ENCODE measurements at places on chromosomes 4 and X.

GRCh38 chr4:86118711-86119110 is 241.1 kb downstream of the MAPK10 start:
- DNase-seq, result no peak

DNA sequence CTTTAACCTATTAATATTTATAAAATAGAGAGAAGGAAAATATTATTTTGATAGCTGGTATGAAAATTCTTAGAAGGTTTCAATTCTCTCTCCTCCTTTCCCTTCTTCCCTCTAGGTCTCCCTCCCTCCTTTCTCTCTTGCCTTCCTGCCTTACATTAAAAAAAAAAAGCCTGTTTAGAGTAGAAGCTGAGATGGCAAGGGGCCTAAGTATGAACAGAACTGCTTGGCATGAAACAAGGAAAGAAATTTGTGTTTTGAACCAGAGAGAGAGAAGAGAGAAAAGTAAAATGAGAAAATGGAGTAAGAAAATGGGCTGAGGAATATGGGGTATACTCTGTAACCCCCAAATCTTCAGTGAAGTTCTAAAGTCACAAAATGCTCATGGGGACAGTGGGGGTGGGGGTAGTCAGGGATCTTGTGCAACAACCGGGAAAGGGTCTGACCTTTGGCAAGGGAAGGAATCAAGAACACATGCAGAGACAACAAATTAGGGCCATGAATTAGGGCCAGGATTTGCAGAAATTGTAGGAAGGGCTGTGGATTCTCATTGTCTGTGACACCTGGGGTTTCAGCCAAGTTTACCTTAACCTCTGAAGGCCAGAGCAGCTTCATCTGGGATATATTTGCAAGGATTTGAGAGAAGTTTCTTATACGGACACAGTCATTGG is 30.6 kb downstream of the SUPT20HL2 start:
- no peak for DNase-seq

DNA sequence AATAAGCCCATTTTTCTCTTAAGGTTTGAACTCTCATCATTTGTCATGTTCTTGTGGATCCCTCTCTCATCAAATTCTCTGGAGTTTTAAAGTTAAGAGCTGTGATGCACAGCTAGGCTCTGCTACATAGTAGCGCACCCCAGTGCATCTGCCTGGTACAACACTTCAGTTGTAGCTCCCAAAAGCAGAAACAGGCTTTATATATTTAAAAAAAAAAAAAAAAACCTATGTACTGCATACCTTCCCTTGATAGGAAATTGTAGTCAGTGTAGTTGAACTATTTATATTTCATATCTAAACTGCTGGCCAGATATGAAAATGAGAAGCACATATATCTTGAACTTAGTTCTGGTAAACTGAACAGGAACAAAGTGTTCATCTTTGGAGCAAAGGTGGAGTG is 131.4 kb downstream of the KLHL13 start:
- no peak for DNase-seq

GRCh38 chr4:38509551-38509950 is 154.4 kb upstream of the KLF3 start:
- no peak for DNase-seq

DNA sequence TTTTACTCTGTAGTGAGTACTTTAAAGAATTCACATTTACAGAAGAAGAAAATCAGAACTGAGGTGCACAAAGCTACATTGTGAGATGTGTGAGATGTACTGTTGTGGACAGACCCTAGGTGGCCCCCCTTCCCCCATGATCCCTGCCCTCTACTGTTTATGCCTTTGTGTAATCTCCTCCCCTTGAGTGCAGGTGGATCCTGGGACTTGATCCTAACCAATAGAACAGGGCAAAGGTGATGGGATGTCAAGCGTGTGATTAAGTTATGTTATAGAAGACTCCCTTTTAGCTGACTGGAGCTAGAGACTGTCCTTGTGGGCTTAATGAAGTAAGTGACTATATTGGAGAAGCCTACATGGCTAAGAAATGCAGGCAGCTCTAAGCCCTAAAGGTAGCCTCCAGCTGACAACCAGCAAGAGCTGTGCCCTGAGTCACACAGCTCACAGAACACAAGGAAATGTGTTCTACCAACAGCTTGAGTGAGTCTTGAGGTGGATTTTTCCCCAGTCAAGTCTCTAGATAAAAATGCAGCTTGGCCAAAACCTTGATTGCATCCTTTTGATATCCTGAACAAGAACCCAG is 225.2 kb upstream of the LEF1 start:
- no peak for DNase-seq

GRCh38 chr4:56937262-56937661 is 29.6 kb downstream of the REST start:
- DNase-seq, result no peak

DNA sequence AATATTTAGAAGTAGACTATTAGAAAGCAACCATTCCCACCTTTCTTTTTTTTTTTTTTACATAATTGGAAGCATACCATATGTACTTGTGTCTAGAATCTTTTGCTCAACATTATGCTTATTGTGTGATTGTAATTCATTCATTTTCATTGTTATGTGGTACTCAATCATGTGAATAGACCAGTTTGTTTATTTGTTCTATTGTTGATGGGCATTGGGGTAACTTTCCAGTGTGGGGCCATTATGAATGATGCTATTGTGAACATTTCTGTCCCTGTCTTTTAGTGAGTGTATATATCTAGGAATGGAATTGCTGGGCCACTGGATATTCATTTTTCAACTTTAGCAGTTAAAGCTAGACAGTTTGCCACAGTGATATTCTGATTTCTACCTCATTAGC is 62.5 kb upstream of the MCUB start:
- no peak for DNase-seq

GRCh38 chr4:158799013-158799770 is 30.4 kb downstream of the FNIP2 start:
- DNase-seq, result no peak

GRCh38 chr4:102007959-102008425 is 217.5 kb downstream of the BANK1 start:
- no peak for DNase-seq

DNA sequence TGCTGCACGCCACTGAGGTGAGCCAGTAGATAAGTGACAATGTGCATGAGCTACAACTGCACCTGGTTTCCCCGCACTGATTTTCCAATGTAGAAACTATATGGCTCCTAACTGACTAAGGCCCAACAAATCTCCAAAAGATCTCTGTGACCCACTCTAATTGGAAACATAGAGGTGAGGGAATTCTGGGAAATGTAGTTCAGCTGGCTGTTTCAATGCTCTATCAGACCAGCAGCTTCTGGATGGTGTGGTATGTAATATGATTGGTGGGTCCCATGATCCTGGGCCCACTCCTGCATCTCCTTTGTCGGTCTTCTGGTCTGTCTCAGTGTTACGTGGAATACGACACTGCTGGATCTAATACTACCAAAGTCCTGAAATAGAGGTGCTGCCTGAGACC is 18.6 kb downstream of the CCDC160 start:
- DNase-seq, result no peak

GRCh38 chr4:178242655-178243054 is 800.4 kb upstream of the AGA start:
- no peak for DNase-seq

- DNase-seq, result no peak
These were observed 105.5 kb downstream of the PACRGL start for GRCh38 chr4:20805716-20806115.

- no peak for DNase-seq
These were observed 23.6 kb upstream of the HGFAC start for GRCh38 chr4:3418029-3418762.

DNA sequence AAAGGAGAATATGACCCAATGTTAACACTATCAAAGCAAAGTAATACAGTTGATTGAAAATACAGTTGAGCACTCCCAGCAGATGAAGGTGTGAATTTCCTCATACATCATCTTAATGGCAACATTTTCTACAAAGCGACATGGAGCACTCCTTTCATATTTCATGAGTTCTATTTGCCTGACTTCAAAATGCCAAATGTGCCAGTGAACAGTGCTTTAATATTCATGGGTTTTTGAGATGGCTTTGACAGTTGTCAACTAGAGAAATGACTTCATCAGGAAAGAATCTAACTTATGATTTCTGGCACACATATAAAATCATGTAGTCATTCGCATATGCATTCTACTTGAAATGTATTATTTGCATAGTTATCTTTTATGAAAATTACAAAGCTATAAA is 222.4 kb downstream of the GALNTL6 start:
- no peak for DNase-seq

DNA sequence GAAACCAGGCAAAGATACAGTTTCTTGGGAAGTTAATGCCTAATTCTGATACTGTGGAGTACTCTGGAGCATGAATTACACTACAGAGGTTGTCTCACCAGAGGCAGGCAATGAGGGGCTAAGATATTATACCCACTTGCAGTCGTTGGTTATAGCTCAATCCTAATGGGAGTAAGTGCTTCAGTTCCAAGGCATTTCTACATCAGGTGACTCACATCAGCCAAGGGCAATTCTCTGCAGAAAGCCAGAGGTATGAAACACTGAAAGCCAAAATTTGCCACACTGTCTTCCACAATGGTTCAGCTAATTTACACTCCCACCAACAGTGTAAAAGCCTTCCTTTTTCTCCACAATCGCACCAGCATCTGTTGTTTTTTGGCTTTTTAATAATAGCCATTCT is 174.0 kb upstream of the IL15 start:
- no peak for DNase-seq
